Activated CD4-positive, alpha-beta T cell treated with anti-CD3 and anti-CD28 coated beads, Interleukin-2, amount 50 U/mL, for 24 hours (primary cell): ENCODE measurements at places on chromosomes 16 and 17.
A peak's percentile ranks its signal among the peaks of the same experiment; 100 is the strongest.

DNA sequence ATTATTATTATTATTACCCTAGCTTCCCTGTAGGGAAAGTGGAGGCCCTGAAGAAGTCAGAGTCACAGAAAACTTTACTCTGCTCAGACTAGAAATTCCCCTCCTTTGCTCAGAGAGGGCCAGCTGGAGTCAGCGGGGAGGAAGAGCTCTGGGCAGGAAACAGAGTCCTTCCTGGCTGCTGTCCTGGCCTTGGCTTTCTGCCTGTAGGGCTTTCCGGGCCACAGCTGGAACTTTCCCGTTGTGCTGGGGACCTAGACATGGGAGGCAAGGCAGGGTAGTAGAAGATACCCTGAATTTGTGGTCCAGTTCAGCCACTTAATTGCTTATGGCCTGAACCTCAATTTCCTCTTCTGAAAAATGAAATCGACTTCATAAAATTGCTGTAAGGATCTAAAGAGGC is 14.0 kb upstream of the CCL2 start:
- DNase-seq = no peak

- no peak for DNase-seq
Measured at GRCh38 chr17:43043307-43043706, 18.3 kb downstream of the RND2 start.

GRCh38 chr17:39763051-39763820 is 25.5 kb downstream of the GRB7 start:
- DNase-seq = no peak

GRCh38 chr17:43548689-43549379 is 2.7 kb upstream of the ETV4 start:
- DNase-seq = no peak

GRCh38 chr17:49440581-49440980 is 25.9 kb upstream of the PHB1 start:
- DNase-seq = no peak

DNA sequence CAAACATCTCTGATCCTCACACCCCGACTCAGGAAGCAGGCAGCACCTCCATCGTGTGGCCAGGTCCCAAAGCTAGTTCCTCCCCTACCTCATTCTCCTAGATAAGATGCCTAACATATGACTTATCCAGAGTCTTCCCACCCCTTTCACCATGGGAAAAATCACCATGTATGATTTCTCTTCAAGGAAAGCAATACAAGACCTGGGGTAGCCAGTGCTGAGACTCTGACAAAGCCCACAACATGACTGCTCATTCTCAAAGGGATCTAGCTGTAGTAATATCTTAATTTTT is 45.1 kb downstream of the CMTM4 start:
- no peak for DNase-seq

DNA sequence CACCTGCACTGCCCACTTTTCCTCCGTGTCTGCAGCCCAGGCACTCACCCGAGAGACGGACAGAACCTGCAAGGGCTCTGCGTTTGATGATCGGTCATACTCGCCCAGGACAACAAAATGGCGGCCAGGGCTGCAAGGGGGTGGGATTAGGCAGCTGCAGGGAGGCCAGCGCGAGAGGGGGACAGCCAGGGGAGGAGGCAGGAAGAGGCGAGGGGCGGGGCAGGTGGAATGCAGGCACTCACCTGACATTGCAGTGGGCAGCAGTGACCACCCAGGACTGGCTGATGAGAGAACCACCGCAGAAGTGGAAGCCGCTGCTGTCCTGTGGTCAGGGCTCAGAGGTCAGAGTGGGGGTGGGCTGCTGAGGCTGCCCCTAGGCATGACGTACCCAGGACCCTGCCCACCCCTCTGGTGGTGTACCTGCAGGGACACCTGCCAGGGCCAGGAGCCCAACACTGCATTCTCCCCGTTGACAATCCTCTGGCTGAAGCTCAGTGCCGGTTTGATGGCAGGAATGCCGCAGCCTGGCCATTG is 917 bp downstream of the CTRL start:
- DNase-seq = no peak

GRCh38 chr16:68362947-68363657 is 52.3 kb downstream of the PRMT7 start:
- no peak for DNase-seq

- no peak for DNase-seq
Measured at GRCh38 chr17:55279788-55280187, 15.0 kb downstream of the HLF start.

DNA sequence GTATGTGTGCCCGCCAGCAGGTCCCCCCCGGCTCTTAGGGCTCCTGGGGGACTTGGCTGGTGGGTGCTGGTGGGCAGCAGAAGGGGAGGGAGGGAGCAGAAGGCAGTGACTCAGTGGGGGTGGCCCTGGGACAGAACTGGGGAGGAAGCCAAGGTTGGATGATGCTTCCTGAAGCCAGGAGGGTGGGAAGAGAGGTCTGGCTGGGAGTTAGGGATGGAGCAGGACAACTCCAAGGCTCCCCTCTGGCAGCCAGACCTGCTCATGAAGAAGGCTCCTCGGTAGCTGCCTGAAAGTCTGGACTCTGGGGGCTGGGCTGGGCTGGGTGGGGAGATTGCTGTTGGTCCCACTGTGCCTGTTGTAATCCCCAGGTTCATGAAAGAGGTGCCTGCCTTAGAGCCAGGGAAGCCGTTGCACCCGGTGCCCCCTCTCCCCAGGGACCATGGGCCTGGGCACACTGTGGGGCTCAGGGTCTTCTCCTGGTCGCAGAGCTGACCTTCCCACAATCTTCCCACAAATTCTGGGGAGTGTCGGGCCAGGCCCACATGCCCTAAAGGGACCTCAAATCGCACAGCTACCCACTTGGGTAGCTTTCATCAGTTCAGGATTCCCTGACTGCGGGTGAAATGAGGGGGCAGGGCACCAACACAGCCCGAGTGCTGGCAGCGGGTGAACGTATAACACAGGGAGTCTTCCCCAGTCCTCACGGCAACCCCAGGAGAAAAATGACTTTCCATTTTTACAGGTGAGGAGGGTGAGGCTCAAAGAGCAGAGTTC is 1.1 kb upstream of the PLEKHG4 start:
- no peak for DNase-seq

DNA sequence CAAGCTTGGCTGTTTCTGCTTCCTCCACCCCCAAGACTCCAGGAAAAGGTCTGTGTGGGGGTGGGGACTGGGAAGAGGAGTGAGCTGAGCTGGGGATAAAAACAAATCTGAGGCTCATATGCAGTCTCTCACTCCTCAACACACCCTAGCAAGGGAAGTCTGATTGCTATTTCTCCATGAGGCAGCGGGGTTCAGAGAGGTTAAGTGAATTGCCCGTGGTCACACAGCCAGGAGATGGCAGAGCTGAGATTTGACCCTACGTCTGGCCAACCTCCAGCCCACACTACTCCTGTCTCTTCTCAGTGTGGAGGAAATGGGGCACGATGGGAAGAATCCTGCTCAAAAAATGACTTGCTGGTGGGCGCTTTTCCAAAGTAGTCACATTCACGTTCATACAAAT is 4.8 kb upstream of the ABCC3 start:
- DNase-seq = no peak

DNA sequence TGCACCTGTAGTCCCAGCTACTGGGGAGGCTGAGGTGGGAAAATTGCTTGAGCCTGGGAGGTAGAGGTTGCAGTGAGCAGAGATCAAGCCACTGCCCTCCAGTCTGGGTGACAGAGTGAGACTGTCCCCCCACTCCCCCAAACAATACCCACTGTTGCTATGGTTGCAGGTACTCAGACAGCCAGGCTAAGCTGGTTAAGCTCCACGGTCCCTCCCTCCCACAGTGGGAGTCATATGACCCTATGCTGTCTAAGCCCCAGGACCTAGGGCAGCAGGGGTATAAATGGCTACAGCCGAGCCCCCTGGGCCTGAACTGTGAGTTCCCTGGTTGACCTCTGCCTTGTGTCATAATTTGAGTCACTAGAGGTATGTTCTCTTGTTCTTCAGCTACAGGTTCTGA is 15.9 kb upstream of the RPRML start:
- DNase-seq = no peak

- DNase-seq = no peak
Measured at GRCh38 chr17:3659541-3660111, 8.8 kb downstream of the TAX1BP3 start.

GRCh38 chr17:35169835-35170363 is 22.3 kb downstream of the UNC45B start:
- no peak for DNase-seq

DNA sequence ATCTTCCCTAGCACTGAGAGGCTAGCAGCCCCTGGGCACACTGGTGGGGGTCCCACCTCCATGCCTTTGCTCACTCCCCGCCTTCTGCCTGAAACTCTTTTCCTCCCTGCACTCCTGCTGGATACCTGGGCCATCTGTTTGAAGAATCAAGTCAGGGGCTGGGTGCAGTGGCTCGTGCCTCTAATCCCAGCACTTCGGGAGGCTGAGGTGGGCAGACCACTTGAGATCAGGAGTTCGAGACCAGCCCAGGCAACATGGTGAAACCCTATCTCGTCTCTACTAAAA is 15.7 kb downstream of the FOXJ1 start:
- DNase-seq = no peak

GRCh38 chr17:15086776-15087295 is 178.3 kb downstream of the PMP22 start:
- no peak for DNase-seq

DNA sequence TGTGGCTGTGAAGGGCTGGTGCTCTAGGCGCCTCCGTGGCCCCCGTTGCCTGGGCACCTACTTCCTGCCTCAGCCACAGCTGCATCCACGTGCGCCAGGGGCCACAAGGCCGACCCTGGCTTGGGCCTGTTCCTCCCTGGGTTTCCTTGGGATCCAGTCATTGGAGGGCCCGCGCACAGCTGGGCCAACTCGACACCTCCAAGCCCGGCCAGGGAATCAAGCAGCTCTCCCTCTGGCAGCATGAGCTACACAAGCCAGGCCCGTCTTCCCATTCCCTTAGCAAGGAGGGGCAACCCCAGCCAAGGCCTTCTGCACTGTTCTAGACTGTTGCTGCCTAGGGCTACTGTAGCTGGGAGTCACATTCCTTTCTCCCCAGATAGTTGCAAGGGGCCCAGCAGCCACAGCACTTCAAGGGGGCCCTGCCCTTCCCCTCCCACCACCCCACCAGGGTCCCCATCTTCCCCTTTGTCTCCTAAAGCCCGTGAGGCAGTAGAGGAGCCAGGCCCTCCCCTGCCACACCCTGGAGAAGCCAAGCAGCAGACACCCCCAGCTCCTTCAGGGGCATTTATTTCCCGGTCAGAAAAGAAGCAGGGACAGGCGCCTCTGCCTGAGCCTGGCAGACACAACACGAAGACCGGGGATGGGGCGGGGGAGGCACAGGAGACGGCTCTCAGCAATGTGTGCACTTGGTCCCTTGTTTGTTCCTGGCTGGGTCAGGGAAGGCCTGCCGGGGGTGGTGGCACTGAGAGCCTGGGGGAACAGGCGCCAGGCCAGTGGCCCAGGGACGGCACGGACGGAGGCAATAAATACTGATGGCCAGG is 3.8 kb downstream of the ARHGDIA start:
- DNase-seq = peak; percentile 15

DNA sequence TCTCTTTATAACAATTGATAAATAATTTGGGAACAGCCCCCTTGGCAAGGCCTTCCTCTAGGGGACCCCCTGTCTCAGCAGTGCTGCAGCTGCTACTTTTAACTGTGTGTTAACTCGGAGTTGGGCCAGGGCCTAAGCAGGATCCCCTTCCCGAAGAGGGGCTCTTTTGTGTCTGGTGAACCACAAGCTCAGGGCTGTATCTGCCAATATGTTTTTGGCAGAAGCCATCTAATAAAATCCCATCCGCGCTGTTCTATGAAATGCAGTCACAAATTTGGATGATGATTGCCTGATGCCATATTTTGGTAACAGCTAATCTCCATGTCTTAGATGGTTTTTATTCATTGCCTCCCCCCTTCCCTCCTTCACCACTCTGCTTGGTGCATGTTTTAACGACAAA is 267.7 kb downstream of the FTO start:
- no peak for DNase-seq

GRCh38 chr17:30173649-30174048 is 57.0 kb downstream of the NSRP1 start:
- peak; percentile 7 for DNase-seq

DNA sequence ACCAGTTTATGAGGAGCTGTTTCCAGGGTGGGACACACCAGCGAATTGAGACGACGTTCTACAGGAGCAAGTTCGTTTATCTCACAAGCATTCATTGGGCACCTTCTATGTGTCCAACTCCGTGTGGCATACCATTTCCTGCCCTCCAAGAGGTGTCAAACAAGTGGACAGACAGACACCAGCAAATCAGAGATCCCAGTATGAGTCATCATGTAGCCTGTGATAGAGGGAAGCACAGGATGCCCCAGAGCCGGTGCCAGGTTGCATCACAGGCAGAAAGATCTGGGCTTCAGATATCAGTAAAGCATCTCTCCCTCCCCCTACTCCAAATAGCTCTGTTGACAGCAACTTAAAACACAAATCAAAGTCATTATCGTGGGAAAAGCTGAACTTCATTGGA is 31.8 kb upstream of the MAF start:
- DNase-seq = no peak

- DNase-seq = no peak
Measured at GRCh38 chr17:55336426-55336825, 71.7 kb downstream of the HLF start.

- DNase-seq = no peak
Measured at GRCh38 chr16:21175397-21175796, 16.9 kb downstream of the LDAF1 start.

DNA sequence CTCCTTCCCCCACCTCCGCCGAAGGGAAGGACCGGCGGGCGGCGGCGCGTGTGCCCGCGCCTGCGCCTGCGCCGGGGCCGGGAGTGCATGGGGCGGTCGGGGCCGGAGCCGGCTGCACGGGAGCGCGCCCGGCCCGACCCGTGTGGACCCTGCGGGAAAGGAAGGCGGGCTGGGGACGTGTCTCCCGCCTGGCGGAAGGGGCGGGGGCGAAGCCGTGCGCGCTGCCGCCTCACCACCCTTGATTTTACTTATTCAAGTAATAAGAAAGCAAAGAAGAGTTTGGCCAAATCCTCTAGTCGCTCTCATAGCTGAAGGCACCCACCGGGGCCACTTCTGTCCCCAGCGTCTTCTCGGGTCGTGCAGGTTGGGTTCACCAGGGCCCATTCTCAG is 596 bp upstream of the PFN1 start:
- DNase-seq = peak; percentile 67
